ENCODE measurements at places on chromosomes 6 and 20.
A peak's percentile ranks its signal among the peaks of the same experiment; 100 is the strongest.

DNA sequence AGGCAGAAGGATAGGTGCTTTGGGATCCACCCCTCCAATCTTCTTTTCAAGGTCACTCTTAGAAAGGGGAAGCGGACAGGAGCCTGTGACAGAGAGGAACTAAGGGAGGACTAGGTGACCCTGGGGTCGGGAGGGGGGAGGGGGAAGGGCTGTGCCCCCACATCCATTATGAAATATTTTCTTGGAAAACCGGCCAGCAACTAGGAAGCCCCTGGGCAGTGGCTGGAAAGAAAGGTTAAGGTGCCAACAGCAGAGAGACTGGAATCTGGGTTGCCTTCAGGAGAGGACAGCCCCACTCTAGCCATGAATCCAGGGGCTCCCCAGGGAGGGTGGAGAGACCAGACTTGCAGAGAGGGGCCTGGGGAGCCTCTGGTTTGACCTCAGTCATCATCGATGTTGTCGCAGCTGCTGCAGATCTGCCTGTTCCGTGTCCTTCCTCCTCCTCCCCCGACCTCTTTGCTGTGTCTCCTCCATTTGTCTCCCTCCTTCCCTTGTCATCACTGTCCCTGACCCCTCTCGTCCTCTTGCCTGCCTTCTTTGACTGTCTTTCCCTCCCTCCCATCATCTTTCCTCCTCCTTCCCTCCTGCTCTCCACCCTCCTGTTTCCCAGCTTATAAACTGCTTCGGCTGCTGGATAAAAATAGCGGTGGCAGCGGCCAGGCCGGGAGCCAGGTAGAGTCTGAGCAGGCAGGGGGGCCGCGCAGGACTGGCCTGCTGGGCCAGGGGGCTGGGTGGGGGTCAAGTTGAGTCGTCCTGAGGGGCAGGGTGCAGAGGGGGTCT, 3.2 kb downstream of the SLC29A1 start:
- DNase-seq = peak; percentile 34

DNA sequence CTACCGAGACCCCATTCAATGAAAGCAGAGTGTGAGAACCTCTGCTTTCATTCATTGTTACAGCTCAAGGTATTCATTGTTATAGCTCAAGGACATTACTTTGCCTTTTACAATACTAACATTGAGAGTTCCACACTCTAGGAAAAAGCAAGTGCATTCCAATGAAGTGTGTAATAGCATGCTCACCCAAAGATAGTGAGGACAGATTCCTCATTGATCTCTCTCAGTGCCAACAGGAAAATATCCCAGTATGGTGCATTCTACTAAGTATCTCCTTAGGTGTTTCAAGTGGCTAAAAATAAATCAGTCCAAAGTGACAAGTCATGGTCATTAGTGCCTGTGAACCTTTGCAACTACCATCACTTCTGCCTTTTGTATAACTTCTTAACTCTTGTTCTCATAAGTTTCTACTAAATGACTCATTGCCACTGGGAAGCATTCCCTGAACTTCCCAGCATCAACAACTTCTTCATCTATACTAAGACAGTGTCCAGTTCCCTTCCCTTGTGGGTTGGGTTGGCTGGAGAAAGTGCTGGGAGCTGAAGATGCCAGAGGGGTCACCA, 140.7 kb upstream of the STXBP5 start:
- DNase-seq = no peak

DNA sequence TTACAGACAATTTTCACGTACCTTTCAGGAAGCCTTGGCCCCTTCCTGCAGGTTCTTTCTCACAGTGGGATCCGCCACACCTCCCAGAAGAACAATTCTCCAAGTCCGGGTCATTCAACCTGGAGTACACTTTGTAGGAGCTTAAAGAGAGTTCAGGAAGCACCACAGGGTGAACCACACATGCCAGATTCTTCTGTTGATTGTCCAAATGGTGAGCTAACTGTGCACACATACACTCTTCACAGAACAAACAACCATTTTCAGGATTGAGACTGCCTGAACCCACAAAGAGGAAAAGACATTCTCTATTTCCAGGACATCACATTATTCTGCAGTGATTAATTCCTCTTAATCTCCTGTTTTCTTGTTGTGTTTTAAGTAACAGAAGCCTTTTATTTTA, 51.0 kb downstream of the SCGN start:
- no peak for DNase-seq

DNA sequence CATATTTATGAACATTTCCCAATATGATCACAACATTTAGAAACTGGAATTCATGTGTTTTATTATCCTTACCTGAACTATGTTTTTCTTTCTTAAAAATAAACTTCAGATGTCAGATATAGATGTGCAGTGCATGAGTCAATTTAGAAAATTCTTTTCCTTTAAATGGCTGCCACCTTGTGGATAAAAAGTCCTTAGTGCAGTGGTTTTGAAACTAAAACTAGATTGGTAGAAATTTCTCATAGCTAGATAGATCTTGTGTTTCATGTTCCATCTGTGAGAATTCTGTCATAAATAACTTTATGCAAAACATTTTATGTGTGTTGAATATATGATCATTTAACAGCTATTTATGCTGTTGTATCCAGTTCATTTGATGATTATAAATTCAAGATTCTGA, 134.9 kb downstream of the KLHL32 start:
- DNase-seq = no peak

- DNase-seq = no peak
Measured at GRCh38 chr6:71585472-71585871, 296.9 kb downstream of the OGFRL1 start.

DNA sequence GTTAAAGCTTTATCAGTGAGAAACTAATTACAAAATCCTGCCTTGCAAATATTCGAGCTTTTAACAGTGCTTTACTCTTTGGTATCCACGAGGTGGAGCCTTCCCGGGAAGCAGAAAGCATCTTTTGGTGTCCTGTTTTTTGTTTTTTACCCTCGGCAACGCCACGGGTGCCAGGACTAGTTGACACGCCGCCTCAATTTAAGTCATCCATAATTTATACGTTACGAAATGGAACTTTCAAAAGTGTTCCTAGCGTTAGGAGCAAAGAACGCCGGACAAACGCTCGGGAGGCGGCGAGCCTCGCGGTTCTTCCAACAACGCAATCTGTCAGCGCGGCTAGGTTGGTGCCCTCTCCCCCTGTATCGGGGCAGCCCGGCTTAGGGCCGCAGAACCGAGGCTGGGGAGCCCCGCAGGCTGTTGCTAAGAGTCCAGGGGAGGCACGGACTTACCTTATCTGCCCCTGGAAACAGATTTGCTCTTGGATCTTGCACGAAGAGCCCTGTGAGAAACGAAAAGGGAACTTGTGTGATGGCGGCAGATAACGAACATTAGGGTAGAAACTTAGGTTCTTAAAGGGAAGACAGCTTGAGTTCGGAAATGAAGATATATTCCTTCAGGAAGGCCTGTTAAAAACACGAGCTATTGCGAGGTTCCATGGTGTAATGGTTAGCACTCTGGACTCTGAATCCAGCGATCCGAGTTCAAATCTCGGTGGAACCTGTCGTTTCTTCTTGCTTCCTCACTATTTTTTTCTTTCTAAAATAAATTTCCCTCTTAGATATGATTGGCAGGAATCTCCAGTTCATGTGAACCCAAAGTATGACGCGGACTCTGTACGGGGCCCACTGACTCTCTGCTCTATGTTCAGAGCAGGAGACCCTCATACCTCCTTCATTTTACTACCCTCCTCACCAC, 46.2 kb upstream of the ZNF184 start:
- DNase-seq = peak; percentile 59

GRCh38 chr6:166277018-166277417, 31.2 kb downstream of the PRR18 start:
- no peak for DNase-seq

DNA sequence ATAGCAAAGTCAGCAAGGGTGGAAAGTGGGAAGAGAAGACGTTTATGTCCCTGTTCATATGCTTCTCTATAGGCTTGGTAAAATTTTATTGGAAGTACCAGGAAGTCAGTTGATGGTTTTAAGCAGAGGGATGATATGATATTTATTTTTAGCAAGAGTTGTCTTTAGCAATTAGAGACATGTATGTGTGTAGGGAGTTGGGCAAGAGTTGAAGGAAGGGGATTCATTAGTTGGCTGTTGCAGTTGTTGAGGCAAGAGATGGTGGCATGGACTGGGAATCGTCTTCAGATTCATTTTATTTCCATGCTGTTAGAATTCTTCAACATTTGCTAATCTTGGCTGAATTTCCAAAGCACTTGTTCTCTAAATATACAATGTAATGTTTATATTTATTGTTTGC, 85.6 kb downstream of the QKI start:
- DNase-seq = no peak

DNA sequence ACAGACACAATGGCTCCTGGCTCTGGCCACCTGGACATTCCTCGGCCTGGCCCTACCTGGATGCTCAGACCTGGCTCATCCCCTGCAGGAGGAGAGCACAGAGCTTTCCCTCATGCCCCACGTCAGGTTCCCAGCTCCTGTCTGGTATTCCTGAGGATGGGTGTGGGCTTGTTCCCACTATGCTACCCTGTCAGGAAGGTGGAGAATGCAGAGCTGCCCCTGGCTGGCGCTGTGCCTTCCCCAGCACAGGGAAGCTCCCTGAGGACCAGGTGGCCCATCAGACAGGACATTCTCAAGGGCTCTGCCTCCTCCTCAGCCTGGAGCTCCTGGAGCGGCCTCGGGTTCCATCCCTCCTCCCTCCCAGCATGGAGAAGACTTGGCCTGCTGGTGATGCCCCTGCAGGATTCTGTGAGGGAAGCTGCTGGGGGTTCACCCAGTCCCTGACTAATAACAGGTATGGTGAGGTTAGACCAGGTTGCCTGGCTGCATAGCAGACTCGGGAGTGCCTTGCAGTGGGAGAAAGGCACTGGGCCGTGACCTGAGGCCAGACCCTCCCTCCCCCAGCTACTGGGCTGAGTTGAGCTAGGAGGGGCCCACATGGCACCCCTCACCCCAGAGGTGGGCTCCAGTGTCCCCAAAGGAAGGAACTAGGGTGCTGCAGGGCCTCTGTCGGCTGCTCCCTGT, 156.0 kb upstream of the MLN start:
- no peak for DNase-seq

DNA sequence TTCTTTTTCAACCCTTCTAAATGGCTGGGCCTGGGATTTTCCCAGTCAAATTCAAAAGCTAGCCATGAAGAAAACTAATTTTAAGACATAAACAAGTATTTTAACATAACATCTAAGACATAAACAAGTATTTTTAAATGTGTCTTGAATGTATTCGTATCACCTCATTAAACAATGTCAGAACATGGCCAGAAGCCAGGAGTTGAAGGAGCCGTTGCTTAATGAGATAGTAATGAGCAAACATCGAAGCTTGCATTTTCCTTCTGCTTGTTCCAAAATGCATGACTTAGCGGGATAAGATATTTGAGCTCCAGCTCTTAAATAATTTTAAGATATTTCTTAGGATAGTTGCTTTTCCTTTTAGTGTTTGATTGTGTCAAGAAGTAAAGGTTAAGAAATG, 4.2 kb upstream of the RNF182 start:
- DNase-seq = no peak

- DNase-seq = no peak
Measured at GRCh38 chr6:134754013-134754690, 195.7 kb downstream of the ALDH8A1 start.

GRCh38 chr6:154951345-154952200, 43.5 kb upstream of the TIAM2 start:
- DNase-seq = no peak

DNA sequence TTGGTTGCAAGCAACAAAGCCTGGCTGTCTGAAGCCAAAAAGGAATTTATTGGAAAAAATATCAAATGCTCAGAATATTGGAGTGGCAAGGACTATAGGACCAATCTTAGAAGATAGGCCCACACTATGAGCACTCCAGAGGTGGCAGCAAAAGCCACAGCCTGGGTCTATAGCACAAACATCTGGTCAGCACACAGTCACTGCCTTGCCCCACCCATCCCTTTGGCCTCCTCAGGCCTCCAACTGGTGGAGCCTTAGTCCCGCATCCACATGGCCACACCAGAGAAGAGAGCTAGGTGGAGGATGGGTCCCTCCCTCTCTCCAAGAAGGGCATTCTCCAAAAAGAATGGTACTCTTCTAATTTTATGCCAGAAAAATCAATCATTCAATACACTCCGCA, 14.0 kb downstream of the NUDT3 start:
- no peak for DNase-seq

- peak; percentile 40 for DNase-seq
Measured at GRCh38 chr20:14498772-14499171, 161.4 kb upstream of the FLRT3 start.

- DNase-seq = no peak
Measured at GRCh38 chr6:42368181-42368580, 83.5 kb downstream of the TRERF1 start.

DNA sequence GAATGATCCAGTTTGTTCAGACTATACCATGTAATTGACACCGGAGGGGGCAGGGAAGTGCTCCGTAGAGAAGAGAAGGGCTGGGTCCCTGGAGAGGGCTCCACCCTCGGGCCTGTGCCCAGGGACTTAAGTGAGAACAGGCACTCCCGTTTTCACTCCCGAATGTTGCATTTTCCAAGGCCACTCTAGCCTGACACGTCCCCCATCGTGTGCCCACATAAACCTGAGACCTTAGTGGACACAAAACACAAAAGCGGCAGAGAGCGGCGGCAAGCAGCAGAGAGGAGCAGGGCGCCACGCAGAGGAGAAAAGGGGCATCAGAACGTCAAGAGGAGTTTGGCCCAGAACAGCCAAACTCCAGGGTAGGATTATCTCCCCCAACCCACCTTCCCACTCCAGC, 1405.1 kb downstream of the GRIK2 start:
- peak; percentile 35 for DNase-seq

DNA sequence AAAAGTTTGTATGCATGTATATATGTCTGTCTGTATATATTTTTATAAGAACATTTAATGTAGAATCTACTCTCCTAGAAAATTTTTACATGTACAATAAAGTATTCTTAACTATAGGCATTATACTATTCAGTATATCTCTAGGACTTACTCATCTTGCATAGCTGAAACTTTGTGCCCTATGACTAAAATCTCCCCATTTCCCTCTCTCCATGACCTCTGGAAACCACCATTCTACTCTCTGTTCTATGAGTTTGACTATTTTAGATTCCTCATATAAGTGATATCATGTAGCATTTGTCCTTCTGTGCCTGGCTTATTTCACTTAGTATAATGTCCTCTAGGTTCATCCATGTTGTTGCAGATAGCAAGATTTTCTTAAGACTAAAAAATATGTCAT, 205.1 kb upstream of the SMLR1 start:
- DNase-seq = no peak

- no peak for DNase-seq
Measured at GRCh38 chr6:126307849-126308248, 32.1 kb upstream of the CENPW start.

- no peak for DNase-seq
Measured at GRCh38 chr6:21321076-21321475, 272.5 kb upstream of the SOX4 start.
